ENCODE measurements at places on chromosomes 4 and X.

DNA sequence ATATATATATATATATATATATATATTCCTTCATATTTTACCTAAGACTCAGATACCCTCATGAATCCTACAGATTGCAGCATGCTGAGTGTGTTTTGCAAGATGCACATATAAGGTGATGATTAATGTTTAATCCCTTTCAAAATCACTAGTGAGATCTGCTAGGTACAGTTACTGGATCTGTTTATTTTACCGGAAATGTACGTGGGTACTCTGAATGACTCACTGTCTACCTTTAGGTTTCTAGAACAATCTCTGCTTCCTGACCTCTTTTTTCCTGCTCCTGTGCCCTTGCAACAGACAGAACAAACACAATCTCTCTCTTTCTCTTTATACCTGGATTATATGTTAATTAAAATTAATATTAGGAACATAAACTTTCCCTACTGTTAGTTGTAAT is 379.6 kb downstream of the FAM133A start:
- DNase-seq, result no peak

DNA sequence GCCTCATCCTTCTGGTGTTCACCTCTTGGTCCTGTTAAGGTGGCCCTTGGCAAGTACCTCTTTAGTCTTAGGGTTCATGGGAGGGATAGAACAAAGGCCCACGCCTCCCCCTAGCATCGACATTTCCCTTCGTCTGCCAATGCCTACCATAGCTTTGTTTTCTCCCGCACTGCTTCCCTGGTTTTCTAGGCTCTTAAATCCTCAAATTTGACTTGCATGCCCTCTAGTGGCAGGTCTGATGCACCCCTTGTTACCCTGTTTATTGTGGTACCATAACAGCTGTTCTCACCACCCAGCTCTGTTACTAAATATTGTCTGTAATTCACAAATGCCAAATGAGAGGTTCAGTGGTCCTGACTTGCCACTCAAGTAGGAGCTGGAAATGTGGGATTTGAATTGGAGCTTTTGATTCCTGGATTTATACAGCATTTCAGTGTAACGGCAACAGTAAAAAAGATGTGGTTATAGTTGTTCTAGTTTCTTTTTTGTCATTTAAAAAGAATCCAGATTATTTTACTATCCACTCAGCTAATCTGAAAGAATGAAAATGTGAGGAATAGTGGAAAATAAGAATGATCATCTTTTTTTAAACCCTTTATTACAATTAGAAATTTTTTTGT is 100.1 kb downstream of the REPS2 start:
- DNase-seq, result peak; percentile 44

GRCh38 chrX:70436343-70436742 is 8.3 kb upstream of the DLG3 start:
- DNase-seq, result peak; percentile 28

GRCh38 chrX:66191563-66191962 is 27.5 kb downstream of the HEPH start:
- no peak for DNase-seq

DNA sequence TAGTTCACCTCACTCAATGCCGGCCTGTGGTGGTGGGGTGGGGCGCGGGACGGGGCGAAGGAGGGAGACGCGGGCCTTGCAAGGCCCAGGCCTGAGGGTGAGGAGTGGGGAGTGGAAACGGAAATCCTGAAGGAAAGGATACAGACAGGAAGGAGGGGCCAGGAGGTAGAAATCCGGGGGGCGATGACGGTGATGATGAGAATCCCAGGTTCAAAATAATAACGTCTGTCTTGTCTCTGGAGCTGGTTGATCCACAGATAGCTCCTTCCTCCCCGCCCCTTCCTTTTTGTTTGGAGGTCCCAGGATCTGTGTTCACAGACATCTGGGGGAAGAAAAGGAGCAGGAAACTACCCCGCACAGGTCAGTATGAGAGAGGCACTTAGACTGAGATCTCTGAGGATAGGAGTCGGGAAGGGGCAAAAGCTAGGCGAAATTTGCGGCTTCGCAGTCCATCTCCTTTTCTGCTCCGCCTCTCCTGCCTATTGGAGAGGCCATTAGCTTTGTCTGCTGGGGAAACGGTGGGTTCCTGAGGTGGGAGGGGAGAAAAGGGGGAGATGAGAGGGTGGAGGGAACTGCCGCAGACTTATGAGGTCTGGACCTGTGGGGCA is 746 bp downstream of the TCEAL7 start:
- no peak for DNase-seq

- DNase-seq, result no peak
These were observed 674 bp downstream of the SH3D19 start for GRCh38 chr4:151324752-151325110.

DNA sequence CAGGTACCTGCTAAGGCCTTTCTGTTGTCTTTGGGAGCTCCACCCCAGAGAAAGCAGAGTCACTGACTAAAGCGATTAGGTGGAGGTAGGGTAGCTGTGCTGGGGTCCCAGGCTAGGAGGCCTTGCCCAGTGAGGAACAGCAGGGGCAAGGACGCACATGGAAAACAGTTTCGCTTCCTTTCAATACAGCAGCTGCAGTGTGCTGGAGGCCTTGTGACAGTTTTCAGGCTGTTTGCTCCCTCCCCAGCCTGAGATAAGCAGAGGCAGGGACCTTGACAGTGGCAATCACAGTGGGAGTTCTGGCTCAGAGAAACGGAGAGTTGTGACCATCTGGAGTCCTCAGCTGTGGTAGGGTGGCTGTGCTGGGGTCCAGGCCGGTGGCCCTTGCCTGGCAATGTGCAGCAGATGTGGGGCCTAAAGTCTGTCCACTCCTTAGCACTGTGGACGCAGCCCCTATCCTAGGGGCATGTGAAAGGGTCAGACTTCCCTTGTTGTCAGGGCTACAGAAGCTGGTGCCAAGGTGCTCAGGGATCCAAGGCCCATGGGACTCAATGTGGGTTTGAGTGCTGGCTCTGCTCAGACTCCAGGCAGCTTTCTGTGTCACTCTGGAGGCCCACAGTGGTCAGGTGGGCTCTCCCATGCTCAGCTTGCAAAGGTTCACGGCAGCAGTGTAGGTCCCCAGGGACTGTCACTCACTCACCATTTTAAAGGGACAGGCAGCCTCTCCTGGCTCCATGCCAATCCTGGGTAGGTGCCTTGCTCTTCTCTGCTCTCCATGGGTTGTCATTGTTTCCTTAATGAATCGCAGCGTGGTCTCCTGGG is 534.9 kb upstream of the FMR1 start:
- no peak for DNase-seq

DNA sequence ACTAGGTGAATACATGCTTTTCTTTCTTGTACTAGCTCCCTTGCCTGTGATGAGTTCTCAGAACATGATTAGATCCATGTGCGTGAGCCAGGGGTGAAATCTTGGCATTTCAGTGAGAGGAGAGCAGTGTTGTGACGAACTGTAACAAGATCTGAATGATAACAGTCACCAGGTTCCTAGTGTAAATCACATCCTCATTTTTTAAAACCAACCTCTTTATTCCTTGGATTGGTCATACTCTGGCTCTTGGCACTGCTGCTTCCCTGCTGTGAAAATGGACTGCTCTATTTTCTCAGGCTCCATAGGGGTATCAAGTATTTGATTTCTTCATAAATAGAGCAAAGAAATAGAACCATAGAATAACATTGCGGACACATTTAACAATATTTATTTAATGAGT is 206.3 kb downstream of the SLC4A4 start:
- DNase-seq, result no peak

DNA sequence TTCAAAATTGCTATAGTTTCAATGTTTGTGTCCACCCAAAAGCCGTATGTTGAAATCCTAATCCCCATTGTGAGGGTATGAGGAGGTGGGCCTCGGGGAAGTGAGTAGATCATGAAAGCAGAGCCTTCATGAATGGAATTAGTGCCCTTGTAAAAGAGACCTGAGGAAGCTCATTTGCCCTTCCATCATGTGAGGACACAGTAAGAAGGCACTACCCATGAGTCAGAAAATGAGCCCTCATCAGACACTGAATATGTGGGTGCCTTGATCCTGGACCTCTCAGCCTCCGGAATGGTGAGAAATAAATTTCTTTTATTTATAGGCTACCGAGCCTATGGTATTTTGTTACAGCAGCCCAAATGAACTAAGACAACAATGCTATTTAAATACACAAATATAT is 57.7 kb upstream of the EFHC2 start:
- no peak for DNase-seq

GRCh38 chr4:75063433-75063832 is 130.5 kb downstream of the PARM1 start:
- no peak for DNase-seq

- DNase-seq, result no peak
These were observed 59.6 kb upstream of the MAMLD1 start for GRCh38 chrX:150303386-150304097.

- no peak for DNase-seq
These were observed 53.1 kb downstream of the RASL11B start for GRCh38 chr4:52915191-52915590.

DNA sequence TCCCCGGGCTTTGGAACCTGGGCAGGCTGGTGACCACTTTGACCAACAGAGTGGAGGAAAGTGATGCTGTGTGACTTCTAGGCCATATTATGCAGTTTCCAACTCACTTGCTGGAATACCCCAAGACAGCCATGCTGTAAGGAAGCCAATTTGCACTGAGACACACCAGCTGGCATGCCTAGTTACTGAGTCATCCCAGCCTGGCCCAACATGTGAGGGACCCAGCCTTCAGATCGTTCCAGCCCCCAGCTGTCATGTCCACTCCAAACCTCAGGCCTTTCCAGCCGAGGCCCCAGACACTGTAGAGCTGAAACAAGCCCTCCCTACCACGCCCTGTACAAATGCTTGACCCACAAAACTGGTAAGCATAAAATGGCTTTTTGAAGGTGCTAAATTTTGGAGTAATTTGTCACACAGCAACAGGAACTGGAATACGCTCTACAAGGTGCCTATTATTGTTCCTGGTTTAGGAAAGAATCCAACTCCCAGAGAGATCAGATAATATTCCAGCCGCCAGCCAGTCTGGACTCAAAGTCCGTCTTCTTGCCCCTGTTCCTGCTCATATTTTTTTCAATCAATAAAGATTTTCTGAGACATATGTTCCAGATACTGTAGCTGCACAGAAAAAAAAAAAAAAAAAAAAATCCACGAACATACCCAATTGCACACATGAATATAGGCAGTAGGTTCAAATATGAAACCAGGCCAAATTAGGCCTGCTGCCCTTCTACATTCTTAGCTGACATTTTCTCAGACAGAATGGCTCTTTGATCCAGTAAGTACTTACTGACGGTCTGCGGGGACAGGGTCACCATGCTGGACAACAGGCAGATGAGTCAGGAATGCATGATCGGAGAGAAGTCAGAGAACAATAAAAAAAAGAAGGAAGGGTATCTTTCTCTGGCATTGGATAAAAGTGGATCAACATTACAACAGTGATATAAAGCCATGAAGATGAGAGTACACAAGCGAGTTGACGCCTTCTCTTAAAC is 35.1 kb downstream of the SH3KBP1 start:
- no peak for DNase-seq

DNA sequence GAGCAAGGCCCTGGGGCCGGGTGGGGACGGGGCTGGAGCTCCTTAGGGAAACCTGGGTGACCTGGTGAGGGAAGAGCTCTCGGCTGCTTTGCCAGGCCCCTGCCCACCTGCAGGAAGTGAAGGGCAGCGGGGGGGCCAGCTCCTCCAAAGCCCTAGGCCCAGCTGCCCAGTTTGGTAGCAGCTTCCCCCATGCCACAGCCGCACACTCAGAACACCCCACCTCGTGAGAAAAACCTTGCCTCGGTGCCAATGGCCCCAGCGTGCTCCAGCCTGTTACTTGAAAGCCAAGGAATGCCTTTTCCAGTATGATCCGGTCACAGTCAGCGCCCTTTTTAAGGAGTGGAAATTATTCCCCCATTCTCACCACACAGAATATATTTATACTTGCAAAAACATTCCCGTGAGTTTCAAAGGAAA is 38.3 kb downstream of the ACOX3 start:
- DNase-seq, result no peak

DNA sequence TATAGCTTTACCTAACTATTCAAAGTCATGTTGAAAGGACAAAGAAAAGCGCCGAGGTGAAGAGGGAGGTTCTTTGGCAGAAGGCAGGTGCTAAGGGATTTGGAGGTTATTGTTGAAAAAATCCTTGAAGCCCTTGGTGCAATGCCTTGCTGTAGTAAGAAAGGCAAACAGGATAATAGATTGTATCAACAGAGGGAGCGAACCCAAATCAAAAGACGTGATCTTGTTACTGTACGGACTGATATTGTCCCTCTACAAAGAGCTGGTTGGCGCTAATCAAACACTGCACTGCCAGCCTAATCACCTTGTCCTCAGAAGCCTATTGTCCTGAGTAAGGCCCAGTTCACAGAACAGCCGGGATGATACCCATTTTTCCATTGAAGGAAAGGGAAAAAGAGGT is 182.9 kb downstream of the ZIC3 start:
- no peak for DNase-seq

- no peak for DNase-seq
These were observed 18.6 kb downstream of the MEPE start for GRCh38 chr4:87851332-87851731.

DNA sequence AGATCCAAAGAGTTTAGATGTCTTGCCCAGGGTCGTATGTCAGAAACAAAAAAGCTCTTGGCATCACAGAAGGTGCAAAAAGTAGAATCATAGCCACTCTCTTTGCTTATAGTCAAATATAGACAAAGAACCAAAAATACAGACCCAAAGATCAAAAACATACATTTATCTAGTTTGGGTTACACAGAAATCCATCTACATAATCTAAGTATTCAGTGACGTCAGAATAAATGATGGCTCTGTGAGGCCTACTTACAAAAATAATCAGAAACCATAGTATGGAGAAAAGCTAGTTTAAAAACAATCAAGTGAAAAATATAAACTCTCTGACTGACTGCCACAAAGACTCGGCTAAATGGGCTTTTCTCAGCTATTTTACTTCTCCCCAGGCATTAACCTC is 126.8 kb downstream of the MAPK10 start:
- no peak for DNase-seq

DNA sequence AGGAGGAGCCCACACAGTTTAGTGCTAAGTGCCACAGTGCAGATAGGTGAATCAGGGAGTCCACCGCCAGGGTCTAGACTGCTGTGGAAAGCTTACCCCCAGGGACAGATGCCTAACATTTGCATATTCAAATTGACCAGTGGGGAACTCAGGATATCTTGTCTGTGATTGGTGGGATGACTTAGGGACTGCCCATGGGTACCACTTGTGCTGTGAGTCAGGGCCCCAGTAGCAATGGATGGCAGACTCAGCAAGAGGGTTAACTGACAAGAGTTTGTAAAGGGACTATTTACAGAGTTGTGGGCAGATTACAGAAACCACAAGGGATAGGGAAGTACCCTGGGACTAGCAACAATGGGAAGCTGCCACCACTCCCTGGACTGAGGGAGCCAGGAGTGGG is 282.1 kb downstream of the BCOR start:
- peak; percentile 59 for DNase-seq

Data from GM13977 (cell line).